ENCODE measurements at places on chromosomes 5 and 9.
A peak's percentile ranks its signal among the peaks of the same experiment; 100 is the strongest.

- DNase-seq: no peak
These were observed 2.1 kb downstream of the RNU6ATAC start for GRCh38 chr9:134162212-134162775.

GRCh38 chr9:89408628-89409101 lies 89.2 kb downstream of the SEMA4D start:
- peak; percentile 52 for DNase-seq

- peak; percentile 4 for DNase-seq
These were observed 189.4 kb downstream of the TENT4A start for GRCh38 chr5:6902597-6902996.

GRCh38 chr5:37875051-37875787 lies 35.4 kb upstream of the GDNF start:
- DNase-seq: no peak

DNA sequence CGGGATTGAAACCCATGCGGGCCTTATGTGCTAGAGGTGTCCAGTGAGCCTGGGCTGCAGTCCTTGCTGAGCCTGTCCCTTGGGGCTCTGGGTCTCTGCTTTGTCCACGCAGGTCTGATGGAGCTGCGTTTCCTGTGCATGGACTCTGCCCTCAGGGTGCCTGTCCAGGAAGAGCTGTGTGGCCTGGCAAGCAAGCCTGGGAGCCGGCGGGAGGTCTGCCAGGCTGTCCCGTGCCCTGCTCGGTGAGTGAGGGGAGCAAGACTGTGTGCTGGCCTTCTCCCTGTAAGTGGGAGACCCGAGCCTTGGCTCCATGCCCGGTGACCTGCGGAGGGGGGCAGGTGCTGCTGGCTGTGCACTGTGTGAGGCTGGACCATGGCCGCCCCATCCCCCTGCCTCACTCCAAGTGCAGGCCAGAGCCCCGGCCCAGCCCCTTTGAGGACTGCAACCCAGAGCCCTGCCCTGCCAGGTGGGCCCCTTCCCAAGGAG lies 11.2 kb upstream of the CACFD1 start:
- no peak for DNase-seq

DNA sequence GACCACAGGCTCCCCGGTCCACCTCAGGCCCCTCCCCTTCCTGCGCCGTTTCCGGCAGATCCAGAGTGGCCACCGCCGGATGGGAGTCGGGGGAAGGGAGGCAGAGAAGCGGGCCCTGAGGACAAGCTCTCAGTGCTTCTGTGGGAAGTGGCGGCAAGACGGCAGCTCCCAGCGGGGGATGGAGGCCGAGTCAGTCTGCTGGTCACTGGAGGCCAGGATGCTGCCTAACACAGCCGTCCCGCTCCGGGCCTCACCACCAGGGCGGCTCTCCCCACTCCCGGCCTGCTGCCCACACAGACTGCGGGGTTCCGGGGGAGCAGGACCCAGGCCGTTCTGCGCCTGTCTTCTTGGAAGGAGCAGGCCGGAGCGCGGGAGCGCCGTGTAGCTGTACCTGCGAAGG lies 31.4 kb downstream of the FXN start:
- no peak for DNase-seq

Measured in B cell (primary cell).